Suppressor macrophage treated with lipopolysaccharide for 4 hours (primary cell): ENCODE measurements at places on chromosomes 16 and 17.
A peak's percentile ranks its signal among the peaks of the same experiment; 100 is the strongest.

GRCh38 chr17:497241-498034 lies 144.8 kb upstream of the RPH3AL start:
- no peak for DNase-seq

- no peak for DNase-seq
Measured at GRCh38 chr16:3138823-3139426, 4.1 kb downstream of the ZNF213 start.

DNA sequence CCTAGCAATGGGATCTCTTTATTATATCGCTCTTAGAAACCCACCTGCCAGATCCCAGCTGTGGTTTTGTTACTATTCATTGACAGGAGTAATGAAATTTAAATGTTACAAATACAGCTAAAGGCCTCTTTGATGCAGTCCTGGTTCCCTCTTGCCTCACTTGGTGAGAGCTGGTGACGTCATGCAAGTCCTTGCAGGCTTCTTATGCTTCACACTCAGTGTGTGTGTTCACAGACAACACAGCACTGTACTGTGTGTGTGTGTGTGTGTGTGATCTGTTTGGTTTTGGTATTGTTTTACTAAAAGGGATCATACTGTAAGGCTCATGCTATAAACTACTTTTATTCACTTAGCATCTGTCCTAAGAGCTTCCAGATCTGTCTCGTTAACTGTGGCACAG lies 75.0 kb downstream of the USP22 start:
- DNase-seq: no peak

- no peak for DNase-seq
Measured at GRCh38 chr17:28528327-28529012, 22.3 kb downstream of the FOXN1 start.

- no peak for DNase-seq
Measured at GRCh38 chr16:77509051-77509450, 74.2 kb upstream of the ADAMTS18 start.

- DNase-seq: peak; percentile 94
Measured at GRCh38 chr16:15672514-15673167, 22.6 kb downstream of the NDE1 start.

DNA sequence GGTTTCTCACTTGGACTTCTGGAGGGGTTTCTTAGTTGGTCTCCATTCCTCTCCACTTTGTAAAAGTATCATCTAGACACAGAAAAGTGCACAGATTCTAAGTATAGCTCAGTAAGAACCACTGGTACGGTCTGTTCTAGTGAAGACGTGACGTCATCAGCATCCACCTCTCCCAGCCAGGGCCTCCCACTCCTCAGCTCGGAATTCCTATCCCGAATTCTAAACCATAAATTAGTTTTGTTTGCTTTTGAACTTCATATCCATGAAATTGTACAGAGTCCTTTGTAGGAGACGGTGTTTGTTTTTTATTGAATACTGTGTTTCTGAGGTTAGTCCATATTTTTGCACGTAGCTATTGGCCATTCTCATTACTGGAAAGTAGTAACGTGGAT lies 25.5 kb downstream of the FOXK2 start:
- no peak for DNase-seq

GRCh38 chr17:12509801-12510200 lies 155.9 kb upstream of the MYOCD start:
- DNase-seq: no peak

GRCh38 chr17:70110443-70110880 lies 35.4 kb downstream of the KCNJ16 start:
- DNase-seq: no peak

DNA sequence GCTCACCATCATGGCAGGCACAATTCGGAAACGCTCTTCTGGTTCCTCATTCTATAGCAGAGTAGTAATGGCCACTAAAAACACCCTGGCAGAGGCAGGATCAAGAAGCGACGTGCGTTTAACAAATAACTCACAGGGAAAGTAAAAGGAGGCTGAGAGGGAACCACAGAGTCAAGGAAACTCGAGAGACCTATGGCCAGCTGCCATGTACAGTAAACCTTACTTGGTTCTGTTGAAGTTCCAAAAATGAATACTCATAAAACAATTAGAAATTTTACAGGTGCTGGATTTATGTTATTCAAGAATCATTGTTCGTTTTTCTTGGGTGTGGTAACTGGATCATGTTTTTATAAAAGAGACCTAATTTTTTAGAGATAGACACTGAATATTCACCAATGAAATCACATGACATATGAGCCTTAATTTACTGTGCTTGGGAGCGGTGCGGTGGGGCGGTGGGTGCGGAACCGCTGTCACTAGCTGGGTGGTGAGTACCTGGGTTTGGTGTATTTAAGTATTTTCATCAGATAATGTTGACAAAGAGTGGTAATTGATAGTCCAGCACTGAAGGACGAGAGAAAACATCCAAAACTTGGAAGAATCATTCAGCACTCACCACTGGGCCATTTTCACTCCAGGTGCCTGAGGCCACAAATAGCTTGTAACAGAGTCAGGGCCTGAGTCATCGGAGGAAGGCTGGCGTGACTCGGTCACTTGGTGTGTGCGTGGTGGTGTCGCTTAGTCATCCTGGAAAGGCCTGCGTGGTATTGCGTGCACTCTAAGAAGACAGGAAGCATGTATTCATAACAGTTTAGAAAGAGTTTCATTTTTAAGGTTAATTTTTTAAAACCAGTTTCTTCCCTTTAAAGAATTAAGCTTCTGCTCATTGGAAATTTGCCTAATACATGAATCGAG lies 135.4 kb upstream of the CHMP6 start:
- peak; percentile 97 for DNase-seq

- peak; percentile 67 for DNase-seq
Measured at GRCh38 chr16:89473791-89474414, 16.5 kb downstream of the ANKRD11 start.

DNA sequence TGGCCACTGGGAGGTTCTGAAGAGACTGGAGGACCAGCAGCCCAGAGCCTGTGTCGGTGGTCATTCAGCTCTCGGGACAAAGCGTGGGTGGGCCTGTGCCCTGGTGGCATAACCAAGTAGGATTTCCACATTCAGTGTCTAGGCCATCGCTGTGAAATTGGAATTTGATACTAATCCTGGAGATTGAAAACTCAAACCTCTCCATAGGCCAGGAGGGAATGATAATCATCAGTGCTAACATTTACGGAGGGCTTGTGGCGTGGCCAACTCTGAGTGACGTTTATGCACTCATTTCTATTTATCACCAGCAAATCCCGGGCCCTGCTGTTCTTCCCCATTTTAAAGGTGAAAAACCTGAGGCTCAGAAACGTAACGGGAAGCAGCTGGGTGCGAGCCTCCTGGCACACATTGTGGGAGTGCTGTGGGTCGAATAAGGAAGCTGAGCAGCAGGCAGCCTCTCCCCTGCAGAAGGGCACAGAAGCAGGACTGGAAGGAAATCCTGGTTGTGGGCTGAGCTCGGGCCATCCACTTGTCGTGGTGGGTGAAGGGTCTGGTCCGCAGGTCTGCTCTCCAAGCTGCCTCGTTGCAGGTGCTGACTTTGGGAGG lies 33.1 kb downstream of the RAI1 start:
- peak; percentile 40 for DNase-seq

- no peak for DNase-seq
Measured at GRCh38 chr16:20249211-20249610, 78.1 kb downstream of the GP2 start.

DNA sequence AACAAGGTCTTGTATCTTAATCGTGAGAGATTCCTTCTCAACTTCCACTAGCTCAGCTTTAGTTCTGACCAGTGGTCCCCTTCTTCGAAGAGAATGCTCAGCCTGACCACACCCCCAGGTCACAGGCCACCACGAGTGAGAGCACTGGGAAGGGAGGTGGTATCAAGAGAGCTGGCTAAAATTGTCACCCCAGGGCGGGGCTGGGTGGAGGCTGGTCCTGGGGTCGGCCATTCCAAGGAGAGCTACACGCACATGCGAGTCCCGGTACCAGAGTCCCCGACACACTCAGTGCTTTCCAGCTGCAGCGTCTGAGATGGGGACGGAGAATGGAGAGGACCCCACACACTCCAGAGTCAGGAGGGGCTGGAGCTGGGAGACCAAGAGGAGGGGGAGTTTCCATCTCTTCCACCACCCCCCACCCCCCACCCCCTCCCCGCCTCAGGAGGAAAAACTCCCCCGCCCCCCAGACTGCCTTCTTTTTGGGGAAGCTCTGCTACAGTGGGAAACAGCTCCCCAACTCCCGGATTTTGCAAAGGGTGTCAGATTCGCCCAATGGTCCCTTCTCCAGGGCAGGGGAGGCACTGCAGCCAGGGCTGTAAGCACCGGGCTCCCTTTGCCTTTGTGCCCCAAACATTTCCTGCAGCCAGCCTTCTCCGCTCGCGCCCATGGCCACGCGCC lies 1.6 kb downstream of the C1QL1 start:
- DNase-seq: no peak

- no peak for DNase-seq
Measured at GRCh38 chr16:27644165-27644564, 94.2 kb downstream of the KATNIP start.

- DNase-seq: no peak
Measured at GRCh38 chr17:48564188-48565021, 13.7 kb downstream of the HOXB4 start.

DNA sequence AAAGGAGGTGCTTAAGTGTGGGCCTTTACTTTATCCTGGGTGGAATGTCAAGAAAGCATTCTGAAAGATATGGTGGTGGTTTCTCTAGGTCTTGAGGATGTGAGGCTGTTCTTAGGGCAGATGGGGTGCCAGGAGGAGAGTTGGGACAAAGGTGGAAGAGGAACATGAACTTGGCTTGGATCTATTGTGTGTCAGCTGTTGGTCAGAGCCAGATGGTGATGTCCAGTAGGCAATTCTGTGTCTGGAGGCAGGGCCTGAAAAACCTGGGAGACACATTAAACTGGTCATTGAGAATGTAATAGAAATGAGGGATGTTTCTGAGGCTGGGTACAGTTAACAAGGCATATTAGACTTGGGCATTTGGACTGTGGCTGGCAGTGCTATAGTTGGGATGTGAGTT lies 32.6 kb upstream of the RGS9 start:
- no peak for DNase-seq

GRCh38 chr16:52851211-52851740 lies 201.4 kb downstream of the CHD9NB start:
- no peak for DNase-seq

GRCh38 chr17:48961516-48962233 lies 6.7 kb downstream of the GIP start:
- DNase-seq: no peak

DNA sequence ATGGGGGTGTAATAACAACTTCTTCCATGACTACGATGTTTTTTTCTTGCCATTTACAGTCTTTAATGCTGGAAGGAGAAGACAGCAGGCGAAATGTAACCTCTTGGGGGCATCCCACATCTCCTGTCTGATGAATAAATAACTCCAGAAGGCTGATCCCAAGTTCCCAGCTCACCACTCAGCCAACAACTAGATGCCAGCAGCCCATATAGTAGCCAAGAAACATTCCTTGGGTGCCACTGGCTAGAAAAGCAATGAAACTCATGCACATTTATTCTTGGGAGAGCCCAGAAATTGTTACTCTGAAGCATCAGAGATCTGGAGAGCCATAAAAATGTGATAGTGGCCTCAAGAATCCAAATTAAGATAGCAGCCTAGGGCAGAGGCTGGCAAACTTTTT lies 22.7 kb upstream of the TMEM101 start:
- no peak for DNase-seq

GRCh38 chr16:72234387-72234786 lies 62.4 kb upstream of the PMFBP1 start:
- peak; percentile 9 for DNase-seq

DNA sequence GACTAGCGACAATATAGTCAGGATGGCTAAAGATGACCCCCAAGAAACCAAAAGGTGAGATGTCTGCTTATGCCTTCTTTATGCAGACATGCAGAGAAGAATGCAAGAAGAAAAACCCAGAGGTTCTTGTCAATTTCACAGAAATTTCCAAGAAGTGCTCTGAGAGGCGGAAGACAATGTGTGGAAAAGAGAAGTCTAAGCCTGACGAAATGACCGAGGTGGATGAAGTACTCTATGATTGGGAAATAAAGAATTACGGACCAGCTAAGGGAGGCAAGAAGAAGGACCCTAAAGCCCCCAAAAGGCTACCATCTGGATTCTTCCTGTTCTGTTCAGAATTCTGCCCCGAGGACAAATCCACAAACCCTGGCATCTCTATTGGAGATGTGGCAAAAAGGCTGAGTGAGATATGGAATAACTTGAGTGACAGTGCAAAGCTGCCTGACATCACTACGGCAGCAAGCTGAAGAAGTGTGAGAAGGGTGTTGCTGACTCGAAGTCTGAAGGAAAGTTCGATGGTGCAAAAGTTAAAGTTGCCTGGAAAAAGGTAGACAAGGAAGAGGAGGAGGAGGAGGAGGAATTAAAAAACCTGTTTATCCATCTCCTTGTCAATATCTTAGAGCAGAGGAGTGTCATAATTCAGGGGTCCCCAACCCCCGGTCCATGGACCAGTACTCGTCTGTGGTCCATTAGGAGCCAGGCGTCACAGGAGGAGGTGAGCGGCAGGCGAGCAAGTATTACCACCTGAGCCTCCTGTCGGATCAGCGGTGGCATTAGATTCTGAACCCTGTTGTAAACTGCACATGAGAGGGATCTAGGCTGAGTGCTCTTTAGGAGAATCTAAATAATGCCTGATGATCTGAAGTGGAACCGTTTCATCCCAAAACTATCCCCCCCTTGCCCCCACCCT lies 25.1 kb upstream of the ADGRG1 start:
- peak; percentile 45 for DNase-seq

DNA sequence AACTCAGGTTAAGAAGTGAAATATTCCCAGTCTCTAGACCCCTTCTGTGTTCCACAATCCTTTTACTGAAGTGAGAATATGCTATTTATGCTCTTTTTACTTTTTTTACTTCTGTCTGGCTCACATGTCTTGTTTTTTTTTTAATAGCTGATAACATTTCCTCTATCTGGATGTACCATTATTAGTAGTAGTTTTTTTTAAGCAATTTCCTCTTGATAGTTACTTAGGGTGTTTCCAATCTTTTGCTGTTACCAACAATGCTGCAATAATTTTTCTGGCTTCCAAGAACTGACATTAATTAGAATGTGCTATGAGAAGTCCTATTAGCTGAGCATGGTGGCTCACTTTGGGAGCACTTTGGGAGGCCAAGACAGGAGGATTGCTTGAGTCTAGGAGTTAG lies 32.0 kb downstream of the KSR1 start:
- DNase-seq: peak; percentile 67

DNA sequence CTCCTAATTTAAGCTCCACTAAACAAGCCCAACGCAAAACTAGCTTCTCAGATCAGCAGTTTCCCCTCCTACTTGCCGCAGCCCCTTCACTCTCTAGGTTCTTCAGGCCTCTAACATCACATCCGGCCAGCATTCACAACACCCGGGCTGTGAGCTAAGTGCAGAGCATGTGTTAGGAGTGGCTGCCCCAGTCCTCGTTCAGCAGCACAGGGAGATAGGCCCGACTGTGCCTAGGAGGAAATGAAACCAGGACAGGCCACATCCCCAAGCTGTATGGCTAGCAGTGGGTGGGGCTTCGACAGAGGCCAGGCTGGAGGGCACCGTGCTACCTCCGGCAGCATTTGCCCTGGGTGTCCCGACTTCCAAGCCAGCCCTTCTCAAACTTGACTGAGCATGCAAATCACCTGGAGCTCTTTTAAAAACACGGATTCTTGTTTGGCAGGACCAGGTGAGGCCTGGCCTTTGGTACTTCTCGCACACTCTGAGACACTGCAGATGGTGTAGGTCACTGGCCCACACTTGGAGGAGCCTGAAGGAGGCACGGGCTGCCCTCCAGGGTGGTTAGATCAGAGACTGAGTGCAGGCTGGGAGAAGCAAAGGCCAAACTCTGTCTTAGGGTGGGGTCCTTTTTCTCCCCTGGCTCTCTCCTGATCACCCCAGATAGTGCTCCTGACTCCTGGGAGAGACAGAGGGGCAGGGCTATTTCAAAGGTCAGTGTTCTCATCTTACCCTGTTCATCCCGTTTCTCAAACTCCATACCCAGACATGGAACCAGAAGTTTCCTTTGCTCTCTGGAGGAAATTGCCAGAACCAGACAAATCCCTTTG lies 202.0 kb downstream of the C16orf78 start:
- DNase-seq: peak; percentile 83
